Progenitor cell of endocrine pancreas (in vitro differentiated cells): ENCODE measurements at places on chromosomes 3 and 15.

GRCh38 chr3:148528024-148528423 lies 169.7 kb upstream of the AGTR1 start:
- no peak overlapping the region for H3K27ac ChIP-seq
- H3K4me3 ChIP-seq: no peak overlapping the region
- peaks cover 14% of the 10 kb centered on the region for H3K36me3 ChIP-seq
- no peak for DNase-seq

- no peak for DNase-seq
- H3K4me1 ChIP-seq: no peaks in the 10 kb centered on the region
- H3K36me3 ChIP-seq: no peaks in the 10 kb centered on the region
- H3K27ac ChIP-seq: no peak overlapping the region
- no peaks in the 10 kb centered on the region for H3K27me3 ChIP-seq
- H3K4me3 ChIP-seq: no peak overlapping the region
Measured at GRCh38 chr3:144809380-144809779, 837.8 kb downstream of the DIPK2A start.

DNA sequence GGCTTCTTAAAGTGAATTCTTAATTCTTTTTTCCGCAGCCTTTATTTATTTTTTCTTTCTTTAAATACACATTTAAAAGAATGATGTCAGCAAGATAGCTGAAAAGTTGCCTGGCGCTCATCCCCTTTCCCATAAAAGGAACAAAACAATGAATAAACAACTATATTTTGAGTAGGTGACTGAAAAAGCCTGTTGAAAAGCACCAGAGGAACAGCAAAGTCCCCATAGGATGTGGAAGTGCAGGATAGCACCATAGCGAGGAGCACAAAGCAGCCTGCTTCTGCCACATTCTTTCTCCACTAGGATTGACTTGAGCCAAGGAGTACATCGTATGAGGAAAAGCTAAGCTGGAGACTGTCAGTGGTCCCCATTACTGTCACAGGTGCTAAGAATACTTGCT lies 754.9 kb downstream of the SQOR start:
- DNase-seq: no peak
- no peaks in the 10 kb centered on the region for H3K36me3 ChIP-seq
- no peaks in the 10 kb centered on the region for H3K4me1 ChIP-seq
- H3K4me3 ChIP-seq: no peak overlapping the region
- no peak overlapping the region for H3K27ac ChIP-seq
- H3K27me3 ChIP-seq: no peaks in the 10 kb centered on the region

DNA sequence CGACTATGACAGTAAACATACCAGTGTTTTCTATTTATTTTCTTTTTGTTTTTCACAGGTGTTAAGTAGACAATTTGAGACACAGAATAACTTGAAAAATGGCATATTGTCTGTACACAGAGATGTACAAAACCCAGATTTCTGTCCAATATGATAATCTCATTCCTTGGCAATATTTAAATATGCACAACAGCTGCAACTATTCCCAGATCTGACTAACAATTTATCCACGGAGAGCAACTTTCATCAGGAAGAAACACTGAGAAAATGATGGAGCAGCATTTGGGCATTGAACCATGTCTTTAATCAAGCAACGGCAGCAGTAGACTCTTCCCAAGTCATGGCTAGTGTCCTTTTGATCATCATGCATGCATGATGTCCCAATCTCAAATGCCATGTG lies 452.6 kb downstream of the ZPLD1 start:
- no peaks in the 10 kb centered on the region for H3K36me3 ChIP-seq
- H3K4me1 ChIP-seq: peaks cover 3% of the 10 kb centered on the region
- H3K27ac ChIP-seq: no peak overlapping the region
- no peaks in the 10 kb centered on the region for H3K27me3 ChIP-seq
- no peak for DNase-seq
- H3K4me3 ChIP-seq: no peak overlapping the region

- H3K4me1 ChIP-seq: no peaks in the 10 kb centered on the region
- no peaks in the 10 kb centered on the region for H3K27me3 ChIP-seq
- H3K4me3 ChIP-seq: no peak overlapping the region
- no peak for DNase-seq
- H3K36me3 ChIP-seq: peaks cover 3% of the 10 kb centered on the region
- no peak overlapping the region for H3K27ac ChIP-seq
Measured at GRCh38 chr15:95953032-95953431, 377.5 kb upstream of the NR2F2 start.
